ENCODE measurements at places on chromosomes 1 and 21.

- no peak for DNase-seq
Measured at GRCh38 chr1:3351449-3352298, 102.8 kb upstream of the ARHGEF16 start.

DNA sequence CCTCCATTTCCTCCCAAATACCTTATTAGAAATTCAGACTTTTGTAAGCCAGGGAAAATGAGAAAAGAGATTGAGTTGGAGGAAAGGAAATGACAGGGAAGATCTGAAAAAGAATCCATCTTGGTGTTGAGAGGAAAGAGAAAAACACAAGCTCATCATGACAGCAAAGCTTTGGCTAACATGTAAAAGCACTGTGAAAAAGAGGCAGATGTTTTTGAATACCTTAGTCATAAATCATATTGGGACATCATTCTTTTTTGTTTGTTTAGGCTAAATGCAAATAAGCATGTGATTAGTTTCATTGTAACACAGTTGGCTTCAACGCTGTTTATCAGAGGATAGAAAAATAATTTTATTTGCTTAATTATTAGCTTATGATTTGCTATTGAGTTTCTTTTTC, 64.6 kb downstream of the LHX8 start:
- no peak for DNase-seq

GRCh38 chr1:21657456-21658190, 11.5 kb downstream of the RAP1GAP start:
- DNase-seq, result no peak

GRCh38 chr1:1181129-1181937, 7.7 kb downstream of the TTLL10 start:
- no peak for DNase-seq

GRCh38 chr1:44740179-44740617, 561 bp downstream of the KIF2C start:
- DNase-seq, result no peak

DNA sequence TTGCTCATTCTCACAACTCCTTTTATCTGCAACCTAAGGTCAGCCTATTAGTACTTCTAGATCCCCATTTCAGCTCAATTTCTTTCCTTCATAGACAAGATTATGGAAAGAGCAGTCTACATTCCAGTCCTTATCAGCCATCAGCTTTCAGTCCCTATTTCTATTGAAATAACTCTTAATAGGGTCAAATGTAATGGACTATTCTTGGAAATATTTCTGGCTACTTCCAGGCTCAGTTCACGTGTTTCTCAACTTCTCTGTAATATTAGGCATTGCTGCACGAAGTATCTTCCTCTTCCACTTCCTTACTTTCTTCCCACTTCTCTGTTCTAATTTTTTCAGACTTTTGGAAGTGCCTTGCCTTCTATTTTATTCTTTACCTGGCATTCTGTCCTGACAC, 232.9 kb upstream of the USP25 start:
- no peak for DNase-seq

- DNase-seq, result no peak
Measured at GRCh38 chr1:212478467-212479025, 45.8 kb downstream of the NENF start.

Data from activated T-helper 1 cell treated with anti-CD3 and anti-CD28 coated beads, Interleukin-2, amount 50 U/mL, for 16 hours (primary cell).